A673 (cell line): ENCODE measurements at places on chromosomes 4 and X. TPM values are rescaled to one million over a fixed set of nuclear protein-coding genes. Genes with fewer than 3 reads are reported as not detected.

- DNase-seq = no peak
Observed at GRCh38 chr4:13580036-13580435, 35.7 kb upstream of the NKX3-2 start.

Gene NXF3
- 0.46 TPM in 1 of 2 replicates, not detected in the other for total RNA-seq

Gene HMGB2
- 392 and 435 TPM in 2 replicates for total RNA-seq

DNA sequence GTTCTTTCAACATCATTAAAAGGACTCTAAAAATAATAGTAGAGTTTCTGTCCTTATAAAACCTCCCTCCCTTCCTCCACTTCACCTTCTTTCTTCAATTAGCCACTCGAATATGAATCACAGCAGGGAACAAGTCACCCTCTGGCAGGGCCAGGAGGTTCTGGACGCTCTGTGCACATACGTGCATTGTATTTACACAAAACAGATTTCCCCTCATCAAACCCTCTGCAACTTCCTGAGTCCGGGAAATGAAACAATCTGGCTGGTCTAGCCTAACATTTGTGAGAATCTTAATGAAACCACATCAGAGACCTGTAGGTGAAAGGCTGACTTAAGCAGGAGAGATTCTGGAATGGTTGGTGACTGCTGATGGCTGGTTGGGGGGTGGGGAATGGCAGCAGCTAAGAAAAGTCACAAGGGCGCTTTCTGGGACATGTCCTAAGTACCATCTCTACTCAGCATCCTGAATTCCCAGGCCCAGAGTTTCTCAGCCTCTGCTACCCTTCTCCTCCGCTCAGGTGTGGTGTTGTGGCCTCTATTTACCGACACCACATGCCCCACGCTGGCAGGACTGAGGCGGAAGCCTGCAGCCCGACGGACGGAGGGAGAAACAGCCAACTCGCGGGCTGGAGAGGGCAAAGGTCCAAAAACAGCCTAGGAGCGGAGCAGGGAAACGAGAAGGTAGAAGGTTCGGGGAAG lies 1.0 kb downstream of the ZDHHC9 start:
- no peak for DNase-seq

Gene PSAPL1
- total RNA-seq = not detected in 2 replicates

DNA sequence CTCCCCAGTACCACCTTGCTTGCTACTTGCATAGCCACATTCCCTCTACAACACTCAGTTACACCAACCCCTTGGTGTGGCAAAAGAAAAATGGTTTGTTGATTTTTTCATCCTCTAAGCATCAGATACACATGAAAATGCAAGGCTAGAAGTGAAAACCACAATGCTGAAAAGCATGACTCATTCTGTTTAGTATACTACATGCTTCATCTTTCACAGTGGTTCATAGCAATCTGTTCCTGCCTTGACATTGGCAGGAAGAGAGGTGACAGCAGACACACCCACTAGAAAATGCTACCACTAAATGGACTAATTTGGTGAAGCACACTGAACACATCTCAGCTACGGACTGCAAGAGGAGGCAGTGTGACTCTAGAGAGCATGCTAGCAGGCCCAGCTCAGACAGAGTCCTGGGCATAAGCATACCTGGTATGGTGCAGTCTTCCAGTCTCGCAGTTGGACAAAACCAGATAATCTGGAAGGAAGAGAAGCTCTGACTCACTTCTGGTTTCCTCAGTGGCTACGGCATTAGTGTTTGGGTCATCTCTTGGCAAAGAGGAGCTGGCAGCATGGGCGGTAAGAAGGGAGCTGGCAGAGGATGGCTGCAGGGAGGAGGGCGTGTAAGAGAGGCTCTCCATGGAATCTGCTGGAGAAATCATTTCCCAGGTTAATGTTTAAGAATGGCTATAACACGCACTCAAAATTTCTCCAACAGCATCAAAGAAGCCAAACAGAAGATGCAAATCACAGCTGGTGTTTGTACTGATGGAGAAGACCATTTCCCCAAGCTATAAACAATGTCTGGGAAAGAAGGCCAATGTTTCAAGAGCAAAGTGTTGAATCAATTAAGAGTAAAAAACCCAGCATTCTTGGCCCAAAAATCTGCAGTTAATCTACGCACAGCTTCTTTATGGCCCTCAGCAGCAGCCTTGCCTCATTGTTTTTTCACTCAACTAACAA lies 37.8 kb downstream of the GAB3 start:
- no peak for DNase-seq

- DNase-seq = no peak
Observed at GRCh38 chr4:156710365-156711192, 261.0 kb downstream of the PDGFC start.

- no peak for DNase-seq
Observed at GRCh38 chrX:28599957-28600356, 12.7 kb downstream of the IL1RAPL1 start.

DNA sequence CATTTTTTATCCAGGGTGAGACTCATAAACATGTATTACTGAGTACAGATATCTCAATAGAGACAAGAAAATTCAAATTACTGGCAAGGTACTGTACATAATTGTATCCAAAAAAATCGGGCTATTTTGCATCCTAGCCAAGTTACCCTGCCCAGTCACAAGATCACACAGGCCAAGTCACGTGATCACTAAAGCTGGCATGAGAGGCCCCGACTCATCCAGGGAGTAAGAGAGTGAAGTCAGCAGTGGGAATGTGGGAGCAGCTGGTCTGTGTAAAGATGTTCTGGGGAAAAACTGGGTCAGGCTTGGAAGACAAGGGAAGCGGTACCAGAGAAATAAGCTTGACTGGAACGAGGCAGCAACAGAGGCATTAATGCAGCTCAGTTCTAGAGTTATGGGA lies 119.3 kb upstream of the STS start:
- DNase-seq = no peak

Gene SUPT20HL1
- not detected in 2 replicates for total RNA-seq

Gene UBA6
- total RNA-seq = 33.2 and 36.3 TPM in 2 replicates

- peak; percentile 27 for DNase-seq
Observed at GRCh38 chr4:152936446-152937335, 568 bp downstream of the FHDC1 start.

GRCh38 chr4:119118397-119118796 lies 17.2 kb upstream of the MYOZ2 start:
- DNase-seq = no peak

DNA sequence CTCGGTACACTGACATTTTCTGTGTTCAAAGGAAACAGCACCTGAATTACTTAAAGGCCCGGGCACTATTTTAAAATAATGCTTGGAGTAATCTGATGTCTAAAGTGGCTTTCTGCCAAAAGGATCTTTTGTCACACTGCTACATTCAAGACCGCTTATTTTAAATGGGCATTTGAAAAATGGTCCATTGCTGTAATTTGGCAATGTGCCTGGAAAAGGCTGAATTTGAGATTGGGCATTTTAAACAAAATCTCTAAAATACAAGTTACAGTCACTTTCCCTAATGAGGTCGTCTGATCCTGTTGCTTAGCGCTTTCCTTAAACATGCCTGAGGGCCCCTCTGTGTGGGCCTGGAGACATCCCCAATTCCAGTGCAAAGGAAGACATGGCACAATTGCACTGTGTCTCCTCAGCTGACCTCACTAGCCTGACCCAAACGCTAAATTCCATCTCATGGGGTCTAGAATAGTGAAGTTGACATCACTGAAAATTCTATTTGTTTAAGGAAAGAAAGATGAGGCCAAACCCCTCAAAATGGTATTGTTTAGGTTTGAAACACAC lies 214.2 kb downstream of the GPC3 start:
- peak; percentile 4 for DNase-seq

GRCh38 chrX:36087366-36087765 lies 167.8 kb downstream of the CFAP47 start:
- DNase-seq = no peak

DNA sequence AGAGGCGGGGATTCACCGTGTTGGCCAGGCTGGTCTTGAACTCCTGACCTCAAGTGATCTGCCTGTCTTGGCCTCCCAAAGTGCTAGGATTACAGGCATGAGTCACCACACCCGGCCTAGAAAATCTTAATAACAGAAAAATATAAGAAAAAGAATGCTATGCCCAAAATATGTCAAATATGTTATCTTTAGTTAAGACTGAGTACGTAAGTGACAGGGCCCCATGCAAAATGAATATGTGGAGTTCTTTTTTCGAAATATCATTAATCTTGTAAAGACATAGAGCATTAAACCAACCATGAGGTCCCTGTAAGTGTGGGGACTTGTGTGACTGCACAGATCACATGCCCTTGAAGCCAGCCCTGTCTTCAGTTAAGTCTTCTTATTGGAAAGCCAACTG lies 8.9 kb upstream of the ZNF518B start:
- DNase-seq = no peak

Gene CYSLTR1
- total RNA-seq = 2.1 TPM in 2 replicates

GRCh38 chrX:108036298-108036973 lies 8.4 kb upstream of the VSIG1 start:
- DNase-seq = no peak

GRCh38 chrX:17882680-17883079 lies 21.6 kb upstream of the RAI2 start:
- no peak for DNase-seq

GRCh38 chr4:4859325-4859798 lies at the start of gene MSX1:
Gene MSX1 (plus strand): TSS chr4:4859665. CDS start chr4:4859900, 235 bp downstream.
- peak; percentile 90 for DNase-seq

Gene PPARGC1A
- total RNA-seq = not detected in 2 replicates

Gene MAGEA2
- not detected in 2 replicates for total RNA-seq

GRCh38 chr4:184476695-184477094 lies 2.3 kb upstream of the IRF2 start:
- no peak for DNase-seq

Gene PPP4R3C
- not detected in 2 replicates for total RNA-seq

- DNase-seq = no peak
Observed at GRCh38 chr4:57329279-57329678, 219.1 kb upstream of the IGFBP7 start.

DNA sequence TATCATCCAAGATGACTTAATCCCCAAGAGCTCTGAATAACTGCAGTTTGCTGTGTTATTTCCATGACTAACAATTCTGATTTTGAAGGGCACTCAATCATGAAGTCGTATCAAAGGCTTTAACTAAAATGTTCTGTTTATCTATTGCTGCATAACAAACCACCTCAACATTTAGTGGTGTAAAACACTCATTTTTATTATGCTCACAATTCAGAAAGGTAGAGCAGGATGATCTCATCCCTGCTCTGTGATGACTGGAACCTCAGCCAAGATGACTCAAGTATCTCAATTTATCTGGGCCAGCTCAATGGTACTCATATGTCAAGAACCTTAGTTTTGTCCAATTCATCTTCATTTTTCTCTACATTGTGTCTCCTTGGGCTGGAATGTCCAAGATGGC lies 451.1 kb downstream of the PPARGC1A start:
- DNase-seq = no peak

DNA sequence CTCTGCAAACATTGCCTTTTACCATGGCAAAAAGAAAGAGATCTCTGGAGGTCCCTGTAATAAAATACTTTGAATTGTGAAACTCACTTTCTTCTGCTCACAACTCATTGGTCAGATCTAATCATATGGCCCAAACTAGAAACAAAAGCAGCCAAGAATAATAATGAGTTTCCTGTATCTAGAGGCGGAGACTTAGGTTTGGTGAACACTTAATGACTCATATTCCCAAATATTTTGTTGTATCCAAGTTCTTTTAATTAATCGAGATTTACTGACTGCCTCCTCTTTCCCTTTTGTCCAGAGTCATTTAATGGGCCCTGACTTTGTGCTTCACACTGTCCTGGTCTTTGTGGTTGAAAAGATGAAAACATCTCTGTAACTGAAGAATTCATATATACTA lies 190.6 kb downstream of the CCSER1 start:
- peak; percentile 22 for DNase-seq

GRCh38 chrX:130110379-130111219 lies at the start of gene ELF4:
Gene ELF4 (minus strand): TSS chrX:130110497. CDS start chrX:130081330, 29,167 bp downstream.
- DNase-seq = peak; percentile 68

Gene LRCH2
- 4.2 and 4.8 TPM in 2 replicates for total RNA-seq

DNA sequence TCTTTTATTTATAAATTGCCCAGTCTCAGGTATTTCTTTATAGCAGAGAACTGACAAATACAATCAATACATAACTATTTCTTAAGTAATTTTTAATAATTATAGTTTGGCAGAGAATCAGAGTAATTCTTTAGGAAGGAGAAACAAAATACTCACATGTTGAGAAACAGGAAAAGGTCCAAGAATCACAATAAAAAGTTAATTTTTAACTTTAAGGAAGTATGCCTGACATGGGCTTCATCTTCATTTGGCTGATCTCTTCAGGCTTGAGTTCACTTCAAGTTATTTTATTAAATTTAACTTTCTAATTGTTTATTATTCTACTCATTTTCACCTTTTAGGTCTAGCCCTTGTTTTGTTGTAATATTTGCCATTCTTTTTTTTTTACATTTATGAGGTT lies 36.1 kb upstream of the RNF150 start:
- no peak for DNase-seq
